ENCODE measurements at places on chromosomes 5 and 9.
A peak's percentile ranks its signal among the peaks of the same experiment; 100 is the strongest.

GRCh38 chr9:109707355-109707754 is 72.6 kb upstream of the PALM2AKAP2 start:
- no peak for DNase-seq

GRCh38 chr5:40605295-40605958 is 74.3 kb upstream of the PTGER4 start:
- DNase-seq: no peak

- peak; percentile 31 for DNase-seq
Observed at GRCh38 chr5:83077662-83078261, 415 bp downstream of the XRCC4 start.

DNA sequence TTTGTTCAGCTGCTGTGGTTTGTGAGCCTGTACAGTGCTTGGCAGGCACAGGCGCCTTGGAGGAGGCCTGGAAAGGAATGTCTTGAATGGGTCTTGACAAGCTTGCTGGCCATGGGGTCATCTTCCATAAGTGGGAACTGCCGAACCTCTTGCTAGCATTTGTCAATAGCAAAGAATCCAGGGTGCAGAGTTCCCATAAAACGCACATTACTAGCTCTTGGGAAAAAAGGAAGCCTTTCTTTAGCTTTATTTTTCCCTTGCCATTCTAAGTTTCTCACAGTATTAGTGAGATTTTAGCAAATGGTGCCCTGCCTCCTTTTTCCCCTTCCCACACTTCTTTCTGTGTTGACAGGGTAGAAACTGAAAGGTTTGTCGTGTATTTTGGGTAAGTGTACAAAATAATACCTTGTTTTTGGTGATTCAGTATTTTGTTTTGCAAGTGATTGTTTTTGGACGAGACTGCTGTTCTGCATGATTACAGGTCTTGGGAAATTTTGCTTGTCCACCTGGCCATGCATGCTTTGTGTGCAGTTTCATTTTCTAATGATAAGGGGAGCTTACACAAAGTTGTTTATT is 82.0 kb downstream of the ADGRV1 start:
- peak; percentile 64 for DNase-seq

DNA sequence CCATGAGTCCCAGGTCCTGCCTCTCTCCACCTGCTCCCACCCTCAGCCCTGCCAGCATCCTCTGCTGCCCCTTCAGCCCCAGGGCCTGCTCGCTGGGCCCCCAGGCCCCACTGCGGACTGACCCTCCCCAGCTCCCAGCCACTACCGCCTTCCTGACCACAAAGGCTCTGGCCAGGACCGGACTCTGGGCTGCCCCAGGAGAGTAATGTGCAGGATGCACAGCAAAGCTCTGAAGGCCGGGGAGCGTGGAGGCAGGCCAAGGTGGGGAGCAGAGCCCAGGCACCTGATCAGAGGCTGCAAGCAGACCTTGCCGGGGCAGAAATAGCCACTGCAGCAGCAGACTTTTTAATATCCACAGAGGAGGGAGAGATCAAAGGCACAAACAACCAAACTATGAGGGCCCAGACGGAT is 27.9 kb downstream of the IPPK start:
- DNase-seq: no peak

GRCh38 chr5:146205499-146206202 is 2.2 kb downstream of the RBM27 start:
- no peak for DNase-seq

- DNase-seq: peak; percentile 91
Observed at GRCh38 chr9:128001779-128002298, 21.1 kb upstream of the EEIG1 start.

GRCh38 chr5:138438003-138438723 is 694 bp upstream of the REEP2 start:
- no peak for DNase-seq

DNA sequence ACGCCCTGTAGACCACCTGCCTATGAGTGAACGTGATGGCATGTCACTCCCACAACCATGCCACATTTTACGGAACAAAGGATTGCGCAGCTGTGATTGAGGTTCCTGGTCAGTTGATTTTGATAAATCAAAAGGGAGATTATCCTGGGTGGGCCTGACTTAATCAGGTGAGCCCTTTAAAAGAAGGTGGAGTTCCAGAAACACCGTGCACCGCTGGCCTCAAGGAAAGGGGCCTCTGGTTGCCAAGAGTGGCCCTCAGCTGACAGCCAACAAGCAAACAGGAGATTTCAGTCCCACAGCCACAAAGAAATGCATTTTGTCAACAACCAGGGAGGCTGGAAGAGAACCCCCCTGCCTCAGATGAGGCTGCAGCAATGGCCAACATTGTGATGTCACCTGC is 19.0 kb downstream of the TRIM7 start:
- DNase-seq: no peak

DNA sequence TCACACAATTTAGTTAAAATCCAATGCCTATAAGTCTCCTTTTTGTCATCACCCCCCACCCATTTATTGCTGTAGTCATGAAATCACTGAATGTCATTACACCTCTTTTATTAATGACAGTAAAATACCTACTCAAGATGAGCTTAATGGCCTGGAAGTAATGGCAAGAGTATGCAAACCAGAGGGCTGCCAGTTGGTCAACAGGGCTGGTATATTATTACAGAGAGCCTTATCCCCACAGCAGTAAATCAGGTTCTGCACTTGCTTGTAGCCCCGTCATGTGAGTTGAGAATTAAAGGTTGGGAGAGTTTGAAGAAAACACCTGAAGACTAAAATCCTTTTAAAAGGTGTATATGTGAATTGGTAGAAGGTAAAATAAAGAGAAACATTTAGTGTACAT is 372.4 kb downstream of the MAT2B start:
- DNase-seq: no peak

DNA sequence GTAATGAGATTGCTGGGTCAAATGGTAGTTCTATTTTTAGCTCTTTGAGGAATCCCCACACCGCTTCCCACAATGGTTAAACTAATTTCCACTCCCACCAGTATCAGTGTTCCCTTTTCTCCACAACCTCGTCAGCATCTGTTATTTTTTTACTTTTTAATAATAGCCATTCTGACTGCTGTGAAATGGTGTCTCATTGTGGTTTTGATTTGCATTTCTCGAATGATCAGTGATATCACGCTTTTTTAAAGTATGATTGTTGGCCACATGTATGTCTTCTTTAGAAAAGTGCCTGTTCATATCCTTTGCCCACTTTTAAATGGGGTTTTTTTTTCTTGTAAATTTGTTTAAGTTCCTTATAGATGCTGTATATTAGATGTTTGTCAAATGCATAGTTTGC is 73.5 kb downstream of the MTAP start:
- no peak for DNase-seq

GRCh38 chr5:180580681-180581080 is 10.6 kb downstream of the SCGB3A1 start:
- DNase-seq: no peak

- DNase-seq: peak; percentile 72
Observed at GRCh38 chr5:167871091-167871490, 420.4 kb upstream of the WWC1 start.

DNA sequence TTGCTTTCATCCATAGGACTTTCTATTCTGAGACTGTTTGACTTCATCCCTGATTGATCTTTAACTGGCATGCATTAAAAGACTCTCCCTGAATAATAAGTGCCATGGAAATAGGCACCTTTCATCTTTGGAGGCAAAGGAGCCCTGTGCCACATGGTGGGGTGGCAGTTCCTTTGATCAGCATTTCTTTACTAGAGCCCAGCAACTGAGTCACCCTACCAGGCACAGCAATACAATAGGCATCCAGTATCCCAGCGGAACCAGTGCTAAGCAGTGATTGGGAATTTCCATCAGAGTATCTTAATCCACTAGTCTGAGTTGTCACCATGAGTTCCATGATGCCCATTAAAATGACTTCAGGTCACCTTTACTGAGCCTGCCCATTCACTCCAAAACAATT is 476.1 kb upstream of the MPDZ start:
- no peak for DNase-seq

GRCh38 chr5:129118405-129118804 is 23.9 kb downstream of the ISOC1 start:
- no peak for DNase-seq

- no peak for DNase-seq
Observed at GRCh38 chr5:43270645-43271044, 42.6 kb downstream of the HMGCS1 start.

GRCh38 chr5:154576429-154576806 is 98.4 kb upstream of the HAND1 start:
- no peak for DNase-seq

GRCh38 chr5:78727786-78728761 is 79.5 kb upstream of the LHFPL2 start:
- DNase-seq: no peak

DNA sequence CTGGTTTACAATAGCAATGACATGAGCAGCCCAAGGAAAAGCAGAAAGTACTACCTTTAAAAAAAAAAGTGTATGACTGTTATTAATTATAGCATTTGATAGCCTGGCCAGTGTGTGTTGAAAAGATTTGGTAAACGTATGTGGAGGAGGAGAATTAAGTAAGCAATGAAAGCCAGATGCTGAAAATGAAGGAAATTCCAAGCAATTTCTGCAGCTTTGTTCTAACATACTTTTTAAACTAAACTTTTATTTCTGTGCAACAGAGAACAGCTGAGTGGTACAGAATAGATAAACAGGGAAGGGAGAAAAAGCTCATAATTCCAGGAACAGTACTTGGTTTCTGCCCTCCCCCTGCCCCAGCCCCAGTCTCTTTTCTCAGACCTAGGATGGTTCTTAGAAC is 252.6 kb downstream of the ADAMTSL1 start:
- peak; percentile 89 for DNase-seq

GRCh38 chr5:60916646-60917045 is 28.2 kb downstream of the ERCC8 start:
- DNase-seq: peak; percentile 43

GRCh38 chr5:57549566-57549965 is 67.0 kb upstream of the ACTBL2 start:
- DNase-seq: no peak

GRCh38 chr5:178306430-178307225 is 74.0 kb upstream of the PHYKPL start:
- no peak for DNase-seq

DNA sequence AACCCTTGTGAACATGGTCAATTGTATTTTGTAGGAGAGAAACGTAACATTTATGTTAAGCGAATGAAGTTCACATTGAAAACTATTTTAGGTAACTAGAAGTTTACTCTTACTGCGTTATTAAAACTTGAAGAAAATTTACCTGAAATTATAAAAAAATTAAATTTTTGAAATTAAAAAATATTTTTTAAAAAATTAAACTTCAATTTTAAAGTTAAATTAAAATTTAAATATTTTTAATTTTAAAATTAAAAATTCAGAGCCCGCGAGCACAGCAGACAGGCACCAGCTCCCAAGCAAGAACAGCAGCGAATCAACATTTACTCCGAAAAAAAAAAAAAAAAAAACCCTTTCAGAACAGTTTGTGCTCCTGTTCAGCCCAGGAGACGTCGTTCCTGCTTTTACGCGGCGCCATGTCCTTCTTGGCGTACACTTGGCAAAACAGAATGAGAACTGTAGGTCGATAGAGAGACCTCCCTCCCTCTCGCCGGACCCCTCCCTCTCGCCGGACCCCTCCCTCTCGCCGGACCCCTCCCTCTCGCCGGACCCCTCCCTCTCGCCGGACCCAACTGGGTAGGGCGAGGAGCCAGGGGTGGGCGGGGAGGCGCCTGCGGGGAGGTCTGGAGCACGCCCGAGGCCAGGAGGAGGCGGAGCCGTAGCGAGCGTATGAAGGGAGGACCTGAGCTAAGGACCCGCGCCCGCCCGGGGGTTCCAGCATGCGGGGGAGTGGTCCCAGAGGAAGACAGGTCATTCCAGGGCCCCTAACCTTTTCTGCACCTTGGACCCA is 235.8 kb downstream of the ROR2 start:
- peak; percentile 53 for DNase-seq

- DNase-seq: no peak
Observed at GRCh38 chr9:135857843-135858242, 49.5 kb downstream of the CAMSAP1 start.

- DNase-seq: peak; percentile 92
Observed at GRCh38 chr9:92607773-92608172, 62.2 kb downstream of the IPPK start.

GRCh38 chr9:81032030-81032572 is 657.2 kb downstream of the TLE1 start:
- peak; percentile 87 for DNase-seq

DNA sequence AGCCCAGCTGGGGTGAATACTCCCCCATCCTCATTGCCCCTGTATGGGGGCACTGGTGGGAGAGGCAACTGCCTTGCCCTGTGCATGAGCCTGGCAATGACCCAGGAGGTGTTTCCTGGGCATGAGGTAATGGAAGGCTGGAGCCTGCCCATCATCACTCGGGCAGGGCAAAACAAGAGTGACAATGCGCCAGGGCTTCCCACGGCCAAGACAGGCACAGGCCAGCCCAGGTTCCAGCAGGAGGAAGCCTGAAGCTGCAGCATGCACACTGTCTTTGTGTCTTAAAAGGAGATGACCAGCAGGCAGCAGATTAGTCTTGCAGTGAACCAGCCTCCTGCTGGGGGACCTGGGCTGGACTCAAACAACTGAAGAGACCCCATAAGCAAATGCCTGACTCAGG is 92.2 kb upstream of the SMIM23 start:
- DNase-seq: no peak

- DNase-seq: no peak
Observed at GRCh38 chr5:158553962-158554336, 545.8 kb downstream of the EBF1 start.

DNA sequence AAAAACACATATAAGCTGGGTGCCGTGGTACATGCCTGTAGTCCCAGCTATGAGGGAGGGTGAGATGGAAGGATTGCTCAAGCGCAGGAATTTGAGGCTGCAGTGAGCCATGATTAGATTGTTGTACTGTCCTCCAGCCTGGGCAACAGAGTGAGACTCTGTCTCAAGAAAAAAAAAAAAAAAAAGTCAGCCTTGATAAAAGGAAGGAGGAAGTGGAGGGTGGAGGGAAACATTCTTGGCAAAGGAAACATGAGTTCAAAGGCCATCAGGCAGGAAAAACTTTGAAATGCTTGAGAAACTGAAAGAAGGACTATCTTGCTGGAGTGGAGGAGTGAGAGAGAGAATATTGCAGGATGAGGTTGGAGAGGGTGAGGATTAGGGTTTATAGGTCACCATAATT is 18.3 kb upstream of the ANKHD1 start:
- no peak for DNase-seq

GRCh38 chr9:133495327-133496293 is 16.7 kb upstream of the SLC2A6 start:
- no peak for DNase-seq

Data from fibroblast of skin of abdomen (primary cell).